ENCODE measurements at places on chromosomes 4 and X.

DNA sequence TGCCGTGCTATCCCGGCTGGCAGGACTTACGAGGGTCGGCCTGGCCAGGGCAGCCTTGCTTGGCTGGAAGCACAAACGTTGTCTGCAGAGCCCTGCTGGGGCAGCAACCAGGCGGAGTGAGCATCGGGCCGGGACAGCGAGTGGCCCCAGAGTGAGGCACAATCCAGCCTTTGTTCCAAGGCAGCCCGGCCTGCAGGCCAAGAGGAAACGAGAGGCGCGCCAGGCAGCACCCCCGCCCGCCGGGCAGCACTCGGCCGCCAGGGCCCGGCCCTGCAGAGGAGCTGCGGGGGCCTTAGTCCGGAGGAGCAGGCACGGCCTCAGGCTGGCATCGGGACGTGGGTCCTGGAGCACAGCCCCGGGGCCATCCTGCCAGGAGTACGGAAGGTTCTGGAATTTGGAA is 24.1 kb downstream of the FGFRL1 start:
- DNase-seq = no peak

DNA sequence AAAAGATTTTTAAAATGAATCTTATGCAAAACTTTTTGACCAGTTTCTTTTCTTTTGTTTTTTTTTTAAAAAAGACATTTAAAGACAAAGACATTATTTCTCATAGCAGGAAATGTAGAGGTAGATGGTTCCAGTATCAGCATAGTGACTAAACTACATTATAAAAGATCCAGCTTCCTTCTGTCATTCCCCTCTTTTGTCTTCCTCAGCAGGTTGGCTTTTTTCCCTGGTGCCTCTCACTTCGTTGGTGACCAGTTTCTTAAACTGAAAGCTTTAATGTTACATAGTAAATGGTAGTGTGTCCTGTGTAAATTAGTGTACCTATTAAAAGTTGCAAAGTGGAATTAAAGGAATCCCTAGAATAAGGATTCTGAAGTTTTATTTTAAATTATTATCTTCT is 36.1 kb downstream of the DCK start:
- DNase-seq = no peak

GRCh38 chr4:112975567-112976355 is 73.7 kb upstream of the ANK2 start:
- DNase-seq = no peak

DNA sequence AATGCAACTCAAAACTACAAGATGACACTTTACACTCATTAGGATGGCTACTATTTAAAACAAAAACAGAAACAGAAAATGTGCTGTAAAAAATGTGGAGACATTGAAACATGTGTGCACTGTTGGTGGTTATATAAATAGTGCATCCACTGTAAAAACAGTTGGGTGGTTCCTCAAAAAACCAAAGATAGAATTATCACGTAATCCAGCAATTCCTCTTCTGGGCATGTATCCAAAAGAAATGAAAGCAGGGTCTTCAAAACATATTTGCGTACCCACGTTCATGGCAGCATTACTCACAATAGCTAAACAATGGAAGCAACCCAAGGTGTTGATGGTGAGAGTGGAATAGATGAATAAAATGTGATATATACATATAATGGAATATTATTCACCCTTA is 967.2 kb downstream of the TRAM1L1 start:
- DNase-seq = no peak

DNA sequence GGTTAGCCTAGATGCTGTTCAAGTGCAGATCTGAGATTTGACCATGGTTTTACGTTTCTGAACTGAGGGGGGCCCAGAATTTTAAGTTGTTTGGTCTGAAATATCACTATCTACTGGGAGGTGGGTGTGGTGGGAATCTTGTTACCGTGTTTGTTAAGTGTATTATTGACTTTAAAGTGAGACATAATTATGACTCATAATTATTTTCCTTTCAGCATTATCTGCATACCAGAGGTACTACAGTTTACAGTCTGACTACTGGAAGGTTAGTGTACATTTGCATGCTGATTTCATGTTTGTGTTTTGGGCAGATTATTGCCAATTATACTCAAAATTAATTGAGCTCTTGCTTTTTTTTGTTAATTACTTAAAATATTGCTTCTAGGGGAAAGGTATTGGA is 101.5 kb downstream of the KDM6A start:
- DNase-seq = no peak
